Fibroblast of mammary gland (primary cell): ENCODE measurements at places on chromosomes 2 and 18.

- no peak for DNase-seq
These were observed 17.7 kb upstream of the GALM start for GRCh38 chr2:38648107-38648761.

DNA sequence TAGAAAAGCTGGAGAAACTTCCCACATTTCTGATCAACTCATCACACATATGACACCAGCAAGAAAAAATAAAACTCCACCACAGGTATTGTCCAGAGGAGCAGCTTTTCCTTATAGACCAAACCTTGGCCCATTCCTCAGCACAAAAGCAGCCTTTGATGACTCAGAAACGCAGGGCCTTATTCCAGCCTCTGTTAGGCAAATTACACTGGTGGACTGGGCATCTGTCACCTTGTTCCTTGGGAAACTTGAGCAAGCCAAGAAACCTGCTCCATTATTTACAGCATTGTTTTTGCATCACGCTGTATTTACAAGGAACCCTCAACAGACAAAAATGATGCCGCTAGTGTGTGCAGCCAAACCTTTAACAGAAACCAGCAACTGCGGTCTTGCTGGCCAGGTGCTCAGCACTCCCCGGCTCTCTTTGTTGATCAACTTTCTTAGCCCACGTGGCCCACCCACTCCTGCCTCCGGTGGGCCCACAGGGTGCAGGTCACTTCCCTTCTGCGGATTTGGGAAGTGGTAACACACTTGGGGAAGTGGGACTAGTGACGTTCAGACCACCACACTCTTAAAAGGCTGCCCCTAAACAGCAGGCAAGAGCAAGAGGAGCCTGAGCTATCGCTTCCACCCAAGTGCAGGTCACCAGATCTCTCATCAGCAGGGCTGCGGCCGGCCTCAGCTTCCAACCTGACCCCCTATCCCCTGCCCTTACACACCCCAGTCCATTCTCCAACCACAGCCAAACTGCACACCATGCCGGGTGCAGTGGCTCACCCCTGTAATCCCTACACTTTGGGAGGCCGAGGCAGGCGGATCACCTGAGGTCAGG, 1.5 kb downstream of the AP1S3 start:
- DNase-seq, result no peak

DNA sequence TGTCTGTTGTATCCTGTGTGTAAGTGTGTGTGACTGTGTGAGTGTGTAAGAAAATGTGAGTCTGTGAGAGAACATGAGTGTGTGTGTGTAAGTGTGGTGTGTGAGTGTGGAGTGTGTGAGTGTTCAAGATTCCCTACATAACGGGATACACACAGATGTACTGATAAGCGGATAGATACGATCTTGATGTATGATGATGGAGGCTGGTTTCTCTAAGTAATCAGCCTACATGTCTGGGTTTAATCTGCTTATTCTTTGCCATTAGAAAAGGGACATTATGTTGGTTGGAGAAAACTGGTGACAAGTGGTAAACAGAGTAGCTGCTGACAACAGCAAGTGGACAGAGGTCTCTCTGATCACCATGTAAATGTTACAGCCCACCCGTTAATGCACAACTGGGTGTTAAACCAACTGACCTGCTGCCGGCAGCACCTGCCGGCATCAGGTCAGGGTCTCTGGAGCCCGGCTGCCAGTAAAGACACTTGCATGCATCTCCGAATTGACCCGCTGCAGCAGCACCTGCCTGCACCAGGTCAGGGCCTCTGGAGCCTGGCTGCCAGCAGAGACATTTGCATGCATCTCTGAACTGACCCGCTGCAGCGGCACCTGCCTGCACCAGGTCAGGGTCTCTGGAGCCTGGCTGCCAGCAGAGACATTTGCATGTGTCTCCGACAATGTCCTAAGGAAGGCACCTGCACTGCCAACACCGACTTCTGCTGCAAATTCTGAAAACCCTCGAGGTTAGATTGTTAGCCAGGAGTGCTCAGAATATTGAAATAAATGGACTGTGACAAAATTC, 87.5 kb downstream of the MBP start:
- DNase-seq, result no peak

GRCh38 chr2:174662459-174662858, 64.9 kb upstream of the WIPF1 start:
- DNase-seq, result peak; percentile 91

DNA sequence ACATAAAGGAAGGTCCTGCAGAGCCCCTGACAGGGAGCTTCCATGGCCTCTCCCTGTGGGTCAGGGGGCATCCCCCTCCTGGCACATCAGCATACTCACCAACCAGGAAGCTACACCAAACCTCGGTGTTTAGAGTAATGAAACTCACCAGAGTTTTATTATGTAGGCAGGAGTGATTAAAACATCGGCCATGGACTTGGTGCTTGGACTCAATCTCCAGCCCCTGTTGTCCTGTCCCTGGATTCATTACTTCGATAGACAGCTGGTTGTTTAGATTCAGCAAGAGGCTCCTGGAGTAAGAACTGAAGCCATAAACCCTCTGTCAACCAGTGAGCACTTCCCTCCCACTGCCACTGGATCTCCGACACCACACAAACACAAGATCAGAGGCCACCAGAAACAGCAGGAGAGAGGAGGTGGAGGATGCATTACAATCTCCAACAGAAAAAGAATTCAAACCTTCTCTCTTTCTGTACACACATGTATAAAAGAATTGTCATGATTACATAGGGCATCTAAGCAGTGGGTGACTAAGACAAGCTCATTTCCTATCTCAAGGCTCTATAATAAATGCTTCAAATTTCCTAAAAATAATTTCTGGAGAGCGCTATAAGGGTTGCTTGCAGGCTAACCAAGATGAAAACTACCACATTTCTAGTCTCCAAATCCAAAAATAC, 27.2 kb downstream of the TBC1D8 start:
- peak; percentile 55 for DNase-seq

- DNase-seq, result no peak
These were observed 81.4 kb downstream of the CELF4 start for GRCh38 chr18:37483984-37484819.

DNA sequence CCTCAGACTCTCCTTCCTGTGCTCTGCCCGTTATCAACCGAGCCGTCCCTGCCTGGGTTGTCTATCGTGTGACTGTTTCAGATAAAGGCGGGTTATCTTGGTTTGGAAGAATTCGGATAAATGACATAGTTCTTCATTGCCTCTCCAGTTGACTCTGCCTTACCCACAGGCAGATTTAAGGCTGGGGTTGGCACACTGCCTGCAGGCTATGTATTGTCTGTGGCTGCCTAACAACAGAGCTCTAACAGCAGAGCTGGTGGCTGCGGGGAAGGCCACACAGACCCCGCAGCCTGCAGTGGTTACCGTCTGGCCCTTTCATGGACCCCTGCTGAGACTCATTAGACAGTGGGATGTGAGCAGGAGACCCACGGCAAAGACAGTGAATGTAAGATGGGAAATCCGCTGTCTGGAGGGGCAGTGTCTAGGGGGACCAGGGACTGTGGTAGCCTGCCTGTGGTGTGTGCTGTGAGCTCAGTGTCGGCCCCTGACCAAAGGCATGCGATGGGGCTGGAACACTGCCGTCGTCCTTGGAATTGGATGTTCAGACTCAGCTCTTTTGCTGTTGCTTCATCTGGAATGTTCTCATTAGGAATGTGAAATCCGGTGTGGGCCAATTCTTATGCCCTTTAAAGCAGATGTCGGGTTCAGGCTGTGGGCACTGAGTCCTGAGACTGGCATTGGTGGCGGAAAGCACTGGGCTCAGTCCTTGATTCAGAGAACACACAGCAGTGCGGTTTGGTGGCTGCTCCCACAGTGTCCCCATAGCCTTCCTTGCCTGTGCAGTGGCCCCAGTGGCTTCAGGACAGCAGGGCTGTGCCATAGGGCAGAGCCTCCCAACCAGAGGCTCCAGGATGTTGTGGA, 44.5 kb downstream of the SH3RF3 start:
- DNase-seq, result peak; percentile 79

DNA sequence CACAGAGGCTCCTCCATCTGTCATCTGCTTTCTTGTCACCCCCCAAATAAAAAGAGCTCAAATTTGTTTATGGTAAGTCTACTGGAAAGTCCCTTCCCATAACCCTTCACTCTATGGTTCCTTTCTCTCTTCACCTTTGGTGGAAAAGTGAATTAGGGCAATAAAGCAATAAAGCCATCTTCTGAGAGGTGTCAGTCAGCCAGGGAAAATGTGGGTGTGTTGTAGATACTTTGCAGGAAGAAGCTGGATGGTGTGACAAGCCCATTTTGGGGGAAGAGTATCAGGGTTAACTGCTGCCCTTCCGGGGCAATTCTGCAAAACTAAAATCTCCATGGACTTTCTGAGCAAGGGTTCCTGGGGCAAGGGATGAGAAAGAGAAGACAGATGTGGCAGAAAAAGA, 197.9 kb downstream of the SH3BP4 start:
- DNase-seq, result no peak

GRCh38 chr2:30193104-30193681, 38.1 kb upstream of the LBH start:
- DNase-seq, result peak; percentile 17

- DNase-seq, result no peak
These were observed 130.0 kb downstream of the EPHA4 start for GRCh38 chr2:221442128-221442527.

DNA sequence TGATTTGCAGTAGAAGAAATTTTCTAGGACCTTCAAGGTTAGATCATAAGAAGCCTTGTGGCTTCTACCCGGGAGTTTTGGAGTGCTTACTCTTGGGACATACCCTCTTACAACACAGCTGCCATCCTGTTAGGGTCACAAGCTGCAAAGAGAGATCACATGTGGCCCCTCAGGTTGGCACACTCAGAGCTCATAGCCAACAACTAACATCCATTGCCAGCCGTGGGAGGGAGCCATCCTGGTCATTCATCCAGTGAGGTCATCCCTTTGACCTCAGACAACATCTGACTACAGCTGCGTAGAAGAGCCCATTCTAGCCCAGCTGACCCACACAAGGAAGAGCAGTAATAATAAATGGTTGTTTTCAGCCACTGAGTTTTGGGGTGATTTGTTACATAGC, 76.9 kb upstream of the NABP1 start:
- DNase-seq, result peak; percentile 20

DNA sequence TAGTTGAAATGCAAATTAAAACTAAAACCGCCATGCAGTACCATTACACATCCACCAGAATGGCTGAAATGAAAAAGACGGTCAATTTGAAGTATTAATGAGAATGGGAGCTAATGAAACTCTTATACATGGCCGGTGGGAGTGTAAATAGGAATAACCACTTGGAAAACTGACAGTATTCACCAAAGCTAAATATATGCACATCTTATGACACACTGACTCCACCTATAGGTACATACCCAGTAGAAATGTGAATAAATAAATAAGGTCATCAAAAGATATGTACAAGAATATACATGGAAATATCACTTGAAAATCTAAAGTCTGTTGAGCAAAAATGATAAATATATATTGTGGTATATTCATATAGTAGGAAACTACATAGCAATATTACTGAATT, 57.7 kb downstream of the CWC22 start:
- DNase-seq, result no peak

- no peak for DNase-seq
These were observed 1.1 kb upstream of the FZD5 start for GRCh38 chr2:207770602-207771404.

DNA sequence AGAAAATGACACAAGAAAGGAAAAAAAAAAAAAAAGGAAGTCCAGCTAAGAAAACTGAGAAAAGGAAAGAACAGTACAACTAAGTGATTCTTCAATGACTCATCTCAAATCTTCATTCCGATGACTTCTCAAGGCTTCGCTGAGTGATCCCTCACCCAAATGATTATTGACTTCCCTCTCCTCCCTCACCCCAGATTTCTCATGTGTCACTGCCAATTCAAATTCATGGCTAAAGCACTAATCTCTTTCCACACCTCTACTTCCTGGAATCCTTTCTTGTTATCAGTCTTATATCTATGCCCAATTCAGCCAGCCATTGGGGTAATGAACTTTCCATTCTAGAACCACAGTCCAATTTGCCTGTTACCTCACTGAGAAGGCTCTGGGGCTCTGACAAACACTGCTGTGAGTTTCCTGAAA, 7.2 kb upstream of the ABCB11 start:
- peak; percentile 75 for DNase-seq

- DNase-seq, result no peak
These were observed 233.5 kb downstream of the TGIF1 start for GRCh38 chr18:3683483-3683882.

GRCh38 chr2:2519381-2519780, 188.3 kb upstream of the MYT1L start:
- DNase-seq, result no peak

GRCh38 chr2:210541290-210541902, 15.0 kb upstream of the CPS1 start:
- DNase-seq, result peak; percentile 61

DNA sequence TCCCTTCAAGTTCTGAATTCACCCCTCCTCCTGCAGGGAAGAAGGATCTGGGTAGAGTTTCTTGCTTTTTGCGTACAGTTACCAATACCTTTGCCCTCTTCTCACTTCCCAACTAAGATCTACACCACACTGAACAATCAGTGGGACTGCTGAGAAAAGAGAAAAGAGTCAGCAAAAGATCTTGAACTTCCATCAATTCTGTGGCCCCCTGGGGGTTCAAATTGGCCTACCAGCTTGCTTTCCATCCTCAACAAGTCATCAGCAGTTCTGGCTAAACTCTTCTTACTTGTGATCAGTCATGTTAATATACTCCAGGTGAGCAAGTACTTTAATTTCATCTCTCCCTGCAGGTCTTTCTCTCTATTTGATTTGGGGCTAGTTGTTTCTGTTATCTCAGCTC, 739.3 kb upstream of the LRRTM4 start:
- no peak for DNase-seq

GRCh38 chr2:227655454-227655853, 11.2 kb upstream of the SCYGR5 start:
- peak; percentile 97 for DNase-seq

DNA sequence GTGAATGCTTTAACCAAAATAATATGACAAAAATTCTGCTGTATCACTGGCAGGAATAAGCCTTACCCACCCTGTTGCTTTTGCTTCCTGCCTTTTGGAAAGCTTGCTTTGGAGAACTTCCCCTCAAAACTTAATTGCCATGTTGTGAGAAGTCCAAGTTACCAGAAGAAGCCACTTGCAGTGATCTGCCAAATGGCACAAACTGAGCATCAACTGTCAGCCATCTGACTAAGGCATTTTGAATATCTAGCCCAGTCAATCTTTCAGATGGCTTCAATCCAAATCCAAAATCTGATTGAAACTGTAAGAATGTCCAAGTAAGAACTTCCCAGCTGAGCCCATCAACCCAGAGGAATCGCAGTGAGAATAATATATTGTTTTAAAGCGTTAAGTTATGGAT, 216.5 kb upstream of the ZC3H15 start:
- DNase-seq, result no peak

GRCh38 chr2:64649013-64649484, 4.7 kb downstream of the SERTAD2 start:
- DNase-seq, result no peak

- no peak for DNase-seq
These were observed 89.6 kb upstream of the CYP20A1 start for GRCh38 chr2:203149194-203149593.

DNA sequence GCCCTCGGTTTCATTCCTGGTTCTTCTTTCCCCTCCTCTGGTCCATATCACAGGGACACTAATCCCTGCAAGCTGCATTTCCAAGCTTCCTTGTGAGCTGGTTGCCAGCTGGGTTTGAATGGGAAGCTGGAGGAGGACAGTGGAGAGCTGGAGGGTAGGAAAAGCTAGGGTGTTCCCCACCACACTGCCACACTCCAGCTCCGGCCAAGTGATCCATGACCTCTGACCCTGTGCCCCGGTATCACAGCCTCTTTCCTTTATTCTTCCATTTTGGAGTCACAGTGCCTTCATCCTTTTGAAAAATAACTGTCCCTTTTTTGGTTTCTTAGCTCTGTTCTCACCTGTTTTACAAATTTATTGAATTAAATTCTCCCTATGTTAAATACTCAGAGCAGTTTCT, 13.1 kb upstream of the NR4A2 start:
- no peak for DNase-seq
